ENCODE measurements at places on chromosomes 7 and 10.

- DNase-seq: no peak
Measured at GRCh38 chr10:60942134-60942787, 1.7 kb downstream of the RHOBTB1 start.

DNA sequence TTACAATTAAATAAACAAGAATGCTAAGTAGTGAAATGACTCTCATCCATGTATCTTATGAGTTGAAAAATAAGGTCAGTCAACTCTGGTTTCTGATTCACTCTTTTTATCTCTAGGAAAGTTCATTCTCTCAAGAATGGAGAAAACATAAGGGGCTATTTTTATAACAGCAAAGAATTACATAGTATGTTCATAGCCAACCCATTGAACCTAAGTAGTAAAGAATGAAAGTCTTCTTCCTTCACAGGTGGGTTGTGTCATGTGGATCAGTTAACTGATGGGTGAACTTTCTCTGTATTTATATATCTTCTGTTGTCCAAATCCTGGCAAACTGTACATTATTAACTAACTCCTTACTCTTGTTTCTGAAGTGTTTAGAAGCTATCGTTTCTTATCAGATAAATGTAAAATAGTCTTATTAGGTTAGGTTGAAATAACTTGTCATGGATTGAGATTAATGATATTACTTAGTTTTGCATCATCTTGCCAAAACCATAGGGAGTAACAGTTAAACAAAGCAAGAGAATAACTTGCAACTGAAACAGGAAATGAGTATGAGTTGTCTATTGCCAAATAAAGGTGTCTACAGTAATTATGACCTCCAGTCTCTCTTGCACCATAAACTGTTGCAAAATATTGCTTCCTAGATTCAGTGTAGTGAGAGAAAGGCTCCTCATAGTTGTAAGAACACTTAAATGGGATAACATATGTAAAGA, 86.8 kb downstream of the ANKRD7 start:
- no peak for DNase-seq

- no peak for DNase-seq
Measured at GRCh38 chr7:28793381-28794085, 164.6 kb downstream of the TRIL start.

DNA sequence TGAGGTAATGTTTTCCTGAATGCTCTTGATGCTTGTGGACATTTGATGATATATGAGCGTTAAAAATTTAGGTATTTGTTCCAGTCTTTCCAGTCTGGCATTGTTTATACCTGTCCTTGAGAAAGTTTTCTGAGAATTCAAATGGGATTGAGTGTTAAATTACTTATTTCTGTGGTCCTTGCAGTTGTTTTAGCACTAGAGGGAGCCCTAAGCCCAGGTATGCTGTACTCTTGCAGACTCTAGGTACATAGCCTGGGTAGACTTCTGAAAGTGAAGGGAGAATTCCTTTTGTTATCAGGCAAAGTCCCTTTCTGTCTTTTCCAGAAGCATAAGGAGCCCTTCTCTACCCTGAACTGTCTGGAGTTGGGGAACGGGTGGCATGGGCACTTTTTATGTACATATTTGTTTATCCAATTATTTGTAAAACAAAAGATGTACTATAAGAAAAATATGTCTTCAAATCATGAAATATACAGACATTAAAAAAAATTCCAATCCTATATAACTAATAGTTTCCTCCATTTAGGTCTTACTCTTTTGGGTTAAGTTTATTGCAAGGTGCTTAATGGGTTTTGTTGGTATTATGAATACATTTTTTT, 262.1 kb downstream of the ATRNL1 start:
- peak; percentile 73 for DNase-seq

GRCh38 chr7:83791737-83792136, 142.8 kb upstream of the SEMA3E start:
- no peak for DNase-seq

GRCh38 chr7:37516664-37517063, 68.0 kb upstream of the ELMO1 start:
- DNase-seq: peak; percentile 63

GRCh38 chr7:100681491-100682227, 8.1 kb downstream of the GNB2 start:
- DNase-seq: no peak

GRCh38 chr10:95261926-95262325, 28.9 kb downstream of the PDLIM1 start:
- peak; percentile 42 for DNase-seq

GRCh38 chr7:121107923-121108498, 119.5 kb downstream of the CPED1 start:
- DNase-seq: no peak

DNA sequence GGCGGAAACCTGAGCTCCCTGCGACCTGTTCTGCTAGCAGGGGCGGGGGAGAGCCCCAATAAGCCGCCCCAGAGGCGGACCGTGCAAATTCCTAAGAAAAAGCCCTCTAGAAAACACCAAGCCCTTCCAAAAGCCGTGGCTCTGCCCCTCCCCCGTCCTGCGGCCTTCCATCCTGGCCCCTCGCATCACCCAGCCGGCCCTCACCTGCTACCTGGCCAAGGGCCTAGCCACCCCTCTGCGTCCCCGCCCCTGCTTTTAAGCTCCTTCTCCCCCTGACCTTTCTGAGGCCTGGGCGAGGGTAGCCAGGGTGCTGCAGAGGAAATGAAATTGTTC, 24.9 kb downstream of the SKIDA1 start:
- no peak for DNase-seq

DNA sequence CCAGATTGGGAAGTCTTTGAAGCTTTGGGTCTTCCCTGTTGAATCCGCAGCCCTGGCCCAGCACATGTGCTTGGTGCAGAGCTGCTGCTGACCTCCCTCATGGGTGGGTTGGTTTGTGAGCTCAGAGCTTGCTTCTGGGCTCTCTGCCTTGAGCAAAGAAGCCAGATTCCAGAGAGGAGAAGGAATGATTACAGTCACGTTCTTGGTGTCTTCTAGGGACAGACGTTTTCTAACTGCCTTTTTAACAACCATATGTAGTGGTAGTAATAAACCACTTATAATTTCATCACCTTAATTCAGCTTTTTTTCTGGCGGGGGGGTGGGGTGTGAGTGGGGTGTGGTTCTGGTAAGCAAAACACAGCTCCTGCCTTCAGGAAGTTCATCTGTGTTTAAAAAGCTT, 39.5 kb downstream of the LRMDA start:
- DNase-seq: no peak

GRCh38 chr7:141460781-141461715, 90.2 kb upstream of the AGK start:
- DNase-seq: no peak

GRCh38 chr7:120160166-120160565, 112.8 kb upstream of the KCND2 start:
- DNase-seq: no peak

DNA sequence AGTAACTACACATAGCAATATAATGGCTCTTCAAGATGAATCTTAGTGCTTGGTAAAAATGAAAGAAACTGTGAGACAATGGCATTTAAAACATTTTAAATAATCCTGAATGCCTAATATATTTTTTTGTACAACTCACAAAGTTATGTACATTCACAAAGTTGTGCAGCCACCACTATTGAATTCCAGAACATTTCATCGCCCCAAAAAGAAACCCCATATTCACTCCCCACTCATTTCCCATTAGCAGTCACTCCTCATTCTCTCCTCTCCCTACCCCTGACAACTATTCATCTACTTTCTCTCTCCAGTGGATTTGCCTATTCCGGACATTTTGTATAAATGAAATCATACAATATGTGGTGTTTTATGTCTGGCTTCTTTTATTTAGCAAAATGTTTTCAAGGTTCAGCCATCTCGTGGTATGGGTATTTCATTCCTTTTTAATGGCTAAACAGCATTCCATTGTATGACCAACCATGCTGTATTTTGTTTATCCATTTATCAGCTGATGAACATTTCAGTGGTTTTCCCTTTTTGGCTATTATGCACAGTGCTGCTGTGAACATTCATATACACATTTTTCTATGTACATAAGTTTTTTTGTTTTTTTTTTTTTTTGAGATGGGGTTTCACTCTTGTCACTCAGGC, 34.7 kb downstream of the ENTPD7 start:
- no peak for DNase-seq

GRCh38 chr7:101474178-101474577, 111.5 kb downstream of the COL26A1 start:
- DNase-seq: peak; percentile 22

GRCh38 chr10:86900955-86901354, 56.5 kb downstream of the MMRN2 start:
- DNase-seq: no peak

GRCh38 chr7:128000854-128001265, 30.4 kb downstream of the LRRC4 start:
- no peak for DNase-seq

- peak; percentile 90 for DNase-seq
Measured at GRCh38 chr7:101702362-101702850, 73.3 kb upstream of the MYL10 start.

GRCh38 chr7:112905950-112906349, 115.8 kb upstream of the TMEM168 start:
- DNase-seq: no peak

GRCh38 chr10:108060246-108060645, 895.7 kb upstream of the SORCS1 start:
- no peak for DNase-seq

DNA sequence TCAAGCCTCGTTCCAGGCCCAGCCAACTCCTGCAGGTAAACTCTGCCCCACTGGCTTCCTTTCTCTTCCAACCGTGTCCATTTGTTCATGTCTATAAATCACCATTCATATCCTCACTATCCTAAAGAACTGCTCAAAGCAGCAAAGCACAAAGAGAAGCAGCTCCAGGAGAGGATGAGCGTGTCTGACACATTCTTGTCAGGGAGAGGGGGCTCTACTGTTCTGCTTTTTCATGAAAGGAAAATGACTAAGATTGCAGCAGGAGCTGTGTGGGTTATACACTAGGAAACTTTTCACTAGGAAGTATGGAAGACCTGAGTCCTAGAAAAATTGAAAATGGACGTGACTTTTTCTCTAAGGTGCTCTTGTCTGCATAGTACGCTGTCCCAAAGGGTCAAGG, 16.7 kb downstream of the AGFG2 start:
- DNase-seq: no peak

- no peak for DNase-seq
Measured at GRCh38 chr10:35050568-35050967, 39.6 kb downstream of the CUL2 start.

DNA sequence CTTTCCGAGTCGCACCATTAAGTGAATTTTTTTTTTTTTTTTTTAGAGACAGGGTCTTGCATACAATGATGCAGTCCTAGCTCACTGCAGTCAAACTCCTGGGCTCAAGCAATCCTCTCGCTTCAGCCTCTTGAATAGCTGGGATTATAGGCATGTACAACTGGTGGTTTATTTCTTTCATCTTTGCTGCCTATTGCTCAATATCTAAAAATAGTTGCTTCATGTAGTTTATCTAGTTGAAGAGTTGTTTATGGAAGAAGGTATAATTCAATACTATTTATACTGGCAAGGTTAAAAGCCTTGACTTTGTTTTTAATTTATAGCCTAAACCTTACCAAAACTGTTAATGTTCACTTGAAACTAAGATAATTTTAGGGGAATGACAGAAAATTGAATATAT, 66.9 kb downstream of the SEMA3D start:
- DNase-seq: no peak

GRCh38 chr7:107661081-107661864, 645 bp downstream of the SLC26A4 start:
- peak; percentile 89 for DNase-seq

DNA sequence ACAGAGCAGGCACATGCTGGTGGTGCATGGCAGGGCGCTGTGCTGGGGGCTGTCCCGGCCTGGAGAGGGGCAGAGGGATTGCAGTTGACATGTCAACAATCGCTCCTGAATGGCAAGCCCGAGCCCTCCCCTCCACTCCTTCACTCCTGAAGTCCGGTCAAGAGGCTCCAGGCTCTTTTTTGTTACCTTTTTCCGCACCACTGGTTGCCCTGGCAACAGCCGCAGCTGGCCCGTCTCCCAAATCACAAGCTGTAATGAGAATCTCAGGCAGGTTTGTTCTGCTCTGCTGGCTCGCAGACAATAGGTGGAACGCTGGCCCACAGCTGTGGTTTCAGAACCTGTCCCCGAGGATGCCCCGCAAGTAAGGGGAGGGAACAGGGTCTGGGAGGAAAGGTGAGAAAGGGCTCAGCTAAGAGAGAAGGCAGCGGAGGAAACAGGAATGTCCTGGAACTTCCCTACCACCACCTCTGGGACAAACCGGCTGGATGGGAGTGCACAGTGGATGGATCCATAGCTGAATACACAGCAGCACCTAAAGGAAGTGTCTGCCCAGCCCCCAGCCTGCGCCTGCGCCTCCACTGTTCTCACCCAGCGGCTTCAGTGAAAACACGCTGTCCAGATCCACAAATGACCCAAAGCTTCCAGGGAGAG, 58.9 kb downstream of the CALML3 start:
- DNase-seq: peak; percentile 98

DNA sequence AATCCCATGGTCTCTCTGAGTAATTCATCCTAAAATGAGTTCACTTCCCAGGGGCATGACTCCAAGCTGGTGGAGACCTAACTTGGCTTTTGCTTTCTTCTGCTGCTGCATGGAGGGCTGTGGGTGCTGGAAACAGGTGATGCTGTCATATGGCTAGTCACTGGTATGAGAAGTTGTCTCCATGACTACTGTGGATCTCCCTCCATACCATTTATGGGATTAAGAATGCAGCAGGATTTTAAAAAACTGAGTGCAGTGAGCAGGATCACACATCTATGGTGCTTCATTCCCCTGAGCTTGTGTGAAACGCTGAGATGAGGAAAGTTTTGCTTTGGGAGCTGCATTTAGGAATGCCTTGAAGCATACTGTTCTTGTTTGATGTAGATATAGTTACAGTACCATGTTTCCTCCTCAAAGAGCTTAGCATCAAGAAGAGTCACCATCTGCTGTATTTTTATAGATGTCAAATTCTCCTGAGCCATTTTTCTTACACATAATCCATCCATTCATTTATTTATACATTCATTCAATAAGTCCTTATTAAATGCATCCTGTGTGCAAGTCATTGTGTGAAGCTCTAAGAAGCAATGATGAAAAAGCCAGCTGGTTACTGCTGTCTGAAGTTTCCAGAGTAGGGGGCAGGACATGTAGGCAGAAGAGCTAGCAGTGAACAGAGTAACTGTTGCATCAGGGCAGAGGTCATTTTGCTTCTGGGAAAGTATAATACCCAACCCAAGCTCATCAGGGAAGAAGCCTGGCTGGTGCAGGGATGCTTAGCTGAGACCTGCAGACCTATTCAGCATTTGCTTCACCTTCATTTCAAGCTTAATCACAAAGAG, 534.8 kb downstream of the AUTS2 start:
- DNase-seq: no peak

DNA sequence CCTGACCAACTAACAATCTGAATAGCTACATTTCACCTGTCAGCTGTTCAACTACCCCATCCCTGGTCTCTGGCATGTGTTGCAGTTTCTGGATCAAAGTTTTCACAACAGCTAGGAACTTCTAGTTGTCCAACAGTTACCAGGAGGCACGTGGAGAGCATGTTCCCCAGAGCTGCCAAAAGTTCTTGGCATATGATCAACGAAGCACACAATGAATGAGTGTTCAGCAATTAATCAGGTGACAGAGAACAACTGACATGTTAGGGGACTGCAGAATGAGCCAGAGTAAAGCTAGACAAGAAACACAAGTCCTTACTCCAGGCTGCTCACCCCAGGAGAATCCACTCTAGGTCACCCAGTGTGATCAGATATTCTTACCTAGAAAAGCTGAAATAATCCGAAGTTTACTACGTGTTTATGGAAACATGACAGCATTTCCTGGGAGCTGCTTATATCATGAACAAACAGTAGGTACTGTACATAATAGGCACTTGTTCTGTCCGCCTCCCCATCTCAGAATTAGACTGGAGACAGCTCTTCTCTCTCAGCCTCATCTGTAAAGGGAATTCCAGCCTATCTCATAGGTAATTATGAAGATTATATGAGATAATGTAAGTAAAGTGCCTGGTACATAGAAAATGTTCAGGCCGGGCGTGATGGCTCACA, 50.6 kb downstream of the ZNF438 start:
- DNase-seq: no peak
